ENCODE measurements at places on chromosomes 11 and 22. TPM values are rescaled to one million over a fixed set of nuclear protein-coding genes. Genes with fewer than 3 reads are reported as not detected.
A peak's percentile ranks its signal among the peaks of the same experiment; 100 is the strongest.

DNA sequence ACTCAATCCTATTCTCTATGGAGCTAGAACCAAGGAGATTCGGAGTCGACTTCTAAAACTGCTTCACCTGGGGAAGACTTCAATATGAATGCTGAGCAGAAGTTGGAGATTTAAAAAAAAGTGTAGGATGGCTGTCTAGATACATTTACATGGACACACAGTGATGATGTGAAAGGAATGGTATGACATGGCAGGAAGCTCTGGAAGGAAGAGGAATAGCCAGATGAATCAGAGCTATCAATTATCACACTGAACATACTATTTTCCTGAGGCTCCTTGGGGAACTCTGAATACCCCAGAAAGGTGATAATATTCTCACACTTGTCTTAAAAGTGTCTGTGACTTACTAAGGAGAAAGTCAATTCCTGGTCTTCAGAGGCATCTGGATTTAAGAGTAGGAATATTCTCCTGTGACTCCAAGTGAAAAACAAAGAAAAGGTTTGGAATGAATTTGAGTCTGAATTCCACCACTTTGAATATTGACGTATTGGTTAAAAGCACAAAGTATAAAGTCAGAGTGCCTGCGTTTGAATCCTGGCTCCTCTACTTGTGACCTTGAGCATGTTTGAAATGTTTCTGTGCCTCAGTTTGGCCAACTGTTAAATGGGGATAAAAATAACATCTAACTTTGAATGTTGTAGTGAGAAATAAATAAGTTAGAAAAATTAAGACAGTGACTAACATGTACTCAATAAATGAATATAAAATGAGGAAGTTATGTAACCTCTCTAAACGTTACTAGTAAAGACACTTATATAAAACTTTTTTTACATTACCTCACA lies 1.3 kb downstream of the OR52D1 start:
- no peaks in the 10 kb centered on the region for H3K27me3 ChIP-seq
- H3K27ac ChIP-seq, result no peak overlapping the region
- no peaks in the 10 kb centered on the region for H3K36me3 ChIP-seq
- H3K4me1 ChIP-seq, result no peaks in the 10 kb centered on the region
- no peak overlapping the region for H3K4me3 ChIP-seq

DNA sequence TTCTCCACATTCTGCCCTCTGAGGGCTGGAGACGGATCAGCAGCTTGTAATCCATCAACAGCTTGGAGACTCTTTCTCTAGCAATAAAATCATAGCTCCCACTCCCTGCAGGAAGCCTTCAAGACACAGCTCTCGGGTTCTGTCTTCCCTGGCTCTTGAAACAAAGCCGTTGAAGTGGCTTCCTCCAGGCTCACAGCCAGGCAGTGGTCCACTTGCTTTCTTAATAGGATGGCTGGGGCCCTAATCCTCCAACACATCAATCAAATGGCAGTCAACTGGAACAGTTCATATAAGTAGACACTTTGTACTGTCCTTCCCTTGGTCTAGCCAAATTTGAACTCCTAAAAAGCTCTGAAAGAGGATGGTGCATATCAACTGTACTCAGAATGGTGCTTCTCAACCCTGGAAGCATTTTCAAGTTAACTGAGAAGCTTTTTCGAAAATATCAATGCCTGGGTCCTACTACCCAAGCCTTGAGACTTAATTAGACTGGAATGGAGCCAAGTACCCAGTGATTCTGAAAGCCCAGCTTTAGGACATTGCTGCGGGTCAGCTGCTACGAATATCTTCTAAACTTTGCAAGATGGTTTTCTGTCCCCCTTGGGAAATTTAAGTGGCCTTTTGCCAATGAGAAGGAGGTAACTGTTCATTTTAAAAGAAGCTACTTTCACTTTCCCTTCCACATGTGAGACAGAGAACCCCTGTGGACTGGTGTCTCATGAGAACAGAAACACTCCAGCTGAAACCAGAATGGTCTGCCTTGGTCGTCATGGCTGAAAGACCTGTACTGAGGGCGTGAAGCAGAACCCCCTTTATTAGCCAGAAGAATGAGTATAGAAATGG lies 74.7 kb downstream of the SC5D start:
- no peak overlapping the region for H3K4me3 ChIP-seq
- H3K36me3 ChIP-seq, result no peaks in the 10 kb centered on the region
- no peaks in the 10 kb centered on the region for H3K27me3 ChIP-seq
- no peak overlapping the region for H3K27ac ChIP-seq
- no peak for DNase-seq

DNA sequence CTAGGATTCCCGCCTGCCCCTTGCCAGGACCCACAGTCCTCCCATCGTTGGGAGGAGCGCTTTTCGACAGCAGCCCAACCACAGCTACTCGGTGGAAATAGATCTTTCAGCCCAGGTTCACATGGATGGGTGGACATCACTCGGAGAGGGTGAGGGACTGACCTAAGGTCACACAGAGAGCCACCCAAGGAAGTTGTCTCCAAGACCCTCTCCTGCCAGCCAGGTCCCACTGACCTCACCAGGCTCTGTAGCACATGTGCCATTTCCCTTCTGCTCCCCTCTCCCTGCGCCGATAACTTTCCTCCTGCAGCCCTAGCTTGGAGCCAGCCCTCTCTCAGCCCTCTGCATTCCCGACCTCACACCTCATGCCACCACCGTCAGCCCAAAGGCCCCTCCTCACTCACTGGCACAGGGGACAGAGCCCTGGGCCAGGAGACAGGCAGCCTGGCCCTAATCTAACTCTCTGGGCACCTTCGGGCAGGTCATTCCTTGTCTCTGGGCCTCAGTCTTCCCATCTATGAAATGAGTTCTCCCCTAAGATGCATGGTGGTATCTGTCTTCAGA lies 4.7 kb downstream of the KCNJ4 start:
- no peak overlapping the region for H3K4me3 ChIP-seq
- peaks cover 3% of the 10 kb centered on the region for H3K27me3 ChIP-seq
- no peak overlapping the region for H3K27ac ChIP-seq
- DNase-seq, result no peak
- no peaks in the 10 kb centered on the region for H3K4me1 ChIP-seq

USP47 gene
- total RNA-seq, result 69.2 TPM

DNA sequence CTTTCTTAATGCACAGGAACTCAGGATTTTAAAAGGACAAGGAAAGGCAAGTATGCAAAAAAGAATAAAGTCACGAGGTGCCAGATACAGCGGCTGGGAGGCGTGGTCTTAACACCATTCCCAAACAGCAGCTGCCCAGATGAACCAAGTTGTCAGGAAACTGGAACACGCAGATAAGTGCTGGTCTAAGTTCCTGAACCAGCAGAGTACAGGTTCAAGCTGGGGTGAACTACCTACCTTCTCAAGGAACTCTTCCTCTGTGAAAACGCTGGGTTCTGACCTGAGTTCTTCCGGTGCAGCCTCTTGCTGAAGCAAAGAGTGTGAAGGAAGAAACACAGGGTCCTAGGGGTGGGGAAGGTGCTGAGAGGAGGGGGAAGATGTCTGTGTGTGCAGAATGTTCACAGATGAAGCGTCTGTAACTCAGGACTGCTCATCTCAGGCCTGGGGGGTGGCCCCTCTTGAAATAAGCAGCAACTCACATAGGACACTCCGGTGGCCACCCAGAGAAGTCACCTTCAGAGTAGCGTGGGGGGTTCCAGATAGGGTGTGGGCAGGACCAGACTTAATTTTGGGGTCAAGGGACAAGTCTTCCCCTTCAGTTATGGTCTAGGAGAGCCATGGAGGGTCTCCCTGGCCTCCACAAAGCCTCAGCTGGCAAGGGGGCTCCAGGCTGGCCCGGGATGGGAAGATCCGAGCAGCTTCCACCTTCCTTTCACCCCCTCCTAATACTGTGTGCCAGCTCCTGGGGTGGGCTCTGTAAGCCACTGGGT lies 3.2 kb downstream of the TPST2 start:
- H3K4me1 ChIP-seq, result peaks cover 25% of the 10 kb centered on the region
- no peaks in the 10 kb centered on the region for H3K36me3 ChIP-seq
- DNase-seq, result no peak
- H3K27ac ChIP-seq, result no peak overlapping the region

GRCh38 chr11:122213171-122213570 lies 97.2 kb upstream of the BLID start:
- DNase-seq, result no peak
- H3K4me3 ChIP-seq, result no peak overlapping the region
- H3K27ac ChIP-seq, result peak overlapping the region; percentile 18
- peaks cover 31% of the 10 kb centered on the region for H3K4me1 ChIP-seq

MYBPC3 gene
- not detected for total RNA-seq

KIRREL3 gene
- not detected for total RNA-seq

DNA sequence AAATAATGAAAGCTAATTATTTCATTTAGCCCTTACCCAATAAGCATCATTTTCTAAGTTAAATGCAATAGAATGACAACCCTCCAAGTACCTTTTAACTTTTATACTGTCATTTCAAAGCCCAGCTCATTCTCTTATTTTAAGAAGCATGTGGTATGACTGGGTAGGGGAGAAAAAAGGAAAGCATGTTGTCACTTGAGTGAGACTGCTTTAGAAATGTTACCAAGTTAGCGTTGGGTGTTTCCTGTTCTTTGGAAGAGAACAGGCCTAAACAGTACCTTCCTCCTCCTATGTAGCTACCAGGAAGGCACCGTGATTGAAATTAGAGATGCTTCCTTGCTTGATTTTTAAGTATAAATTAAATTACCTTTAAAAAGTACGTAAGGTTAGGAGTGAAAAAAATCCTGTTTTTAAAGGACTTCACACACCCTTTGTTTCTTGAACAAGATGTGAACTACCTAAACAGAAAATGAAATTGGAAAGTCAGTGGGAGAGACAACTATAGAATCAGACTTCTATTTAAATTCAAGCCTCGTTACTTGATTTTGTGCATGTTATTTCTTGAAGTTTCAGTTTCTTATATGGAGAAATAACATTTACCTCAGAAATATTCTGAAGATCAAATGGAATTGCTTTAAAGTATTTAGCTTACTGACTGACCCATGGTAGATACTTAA lies 741 bp upstream of the CNTF start:
- H3K4me3 ChIP-seq, result no peak overlapping the region
- no peak for DNase-seq
- H3K27me3 ChIP-seq, result no peaks in the 10 kb centered on the region
- H3K27ac ChIP-seq, result no peak overlapping the region

TENM4 gene
- 12.5 TPM for total RNA-seq

GRCh38 chr11:123406441-123407129 lies 23.5 kb upstream of the GRAMD1B start:
- H3K27me3 ChIP-seq, result no peaks in the 10 kb centered on the region
- no peak for DNase-seq
- no peaks in the 10 kb centered on the region for H3K36me3 ChIP-seq
- no peak overlapping the region for H3K27ac ChIP-seq

TMEM80 gene
- total RNA-seq, result 12.8 TPM

GRIK4 gene
- total RNA-seq, result 0.25 TPM

ZBTB16 gene
- total RNA-seq, result 243 TPM

DNA sequence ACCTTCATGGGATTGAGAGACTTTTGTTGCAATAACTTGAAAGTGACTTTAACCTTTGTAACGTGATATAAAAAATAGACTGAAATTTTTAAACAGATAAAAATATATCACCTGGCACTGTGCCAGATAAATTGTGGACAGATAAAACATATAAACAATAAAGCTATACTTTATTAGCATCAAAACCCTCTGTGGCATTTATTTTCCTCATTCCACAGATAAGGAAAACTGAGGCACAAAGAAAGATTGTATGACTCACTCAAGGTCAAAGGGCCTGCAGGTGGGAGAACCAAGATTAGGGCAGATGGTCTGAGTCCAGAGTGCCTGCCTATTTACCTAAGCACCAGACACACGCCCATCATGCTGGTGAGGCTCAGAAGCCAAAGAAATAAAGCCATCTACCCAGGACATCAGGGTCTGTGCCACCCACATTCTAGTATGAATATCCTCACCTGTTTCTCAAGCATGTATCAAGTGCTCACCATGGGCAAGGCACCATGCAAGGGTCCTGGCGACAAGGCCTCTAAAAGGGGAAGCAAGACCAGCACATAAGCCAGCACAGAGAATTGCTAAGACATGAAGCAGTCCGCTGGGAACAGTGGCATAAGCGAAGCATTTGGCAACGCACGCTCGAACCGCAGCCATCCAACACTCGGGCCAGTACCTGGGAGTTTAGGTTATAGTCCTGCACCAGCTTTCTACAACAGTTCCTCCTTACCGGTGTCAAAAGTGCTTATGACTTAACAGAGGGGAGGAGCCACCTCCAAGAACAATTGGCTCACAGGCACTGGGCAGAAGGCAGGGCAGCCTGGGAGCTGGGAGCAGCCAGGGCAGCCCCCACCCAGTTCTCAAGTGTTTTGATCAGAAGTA lies 17.6 kb downstream of the MYH9 start:
- peaks cover 100% of the 10 kb centered on the region for H3K4me1 ChIP-seq
- DNase-seq, result no peak
- no peaks in the 10 kb centered on the region for H3K27me3 ChIP-seq
- peak overlapping the region; percentile 93 for H3K27ac ChIP-seq

DNA sequence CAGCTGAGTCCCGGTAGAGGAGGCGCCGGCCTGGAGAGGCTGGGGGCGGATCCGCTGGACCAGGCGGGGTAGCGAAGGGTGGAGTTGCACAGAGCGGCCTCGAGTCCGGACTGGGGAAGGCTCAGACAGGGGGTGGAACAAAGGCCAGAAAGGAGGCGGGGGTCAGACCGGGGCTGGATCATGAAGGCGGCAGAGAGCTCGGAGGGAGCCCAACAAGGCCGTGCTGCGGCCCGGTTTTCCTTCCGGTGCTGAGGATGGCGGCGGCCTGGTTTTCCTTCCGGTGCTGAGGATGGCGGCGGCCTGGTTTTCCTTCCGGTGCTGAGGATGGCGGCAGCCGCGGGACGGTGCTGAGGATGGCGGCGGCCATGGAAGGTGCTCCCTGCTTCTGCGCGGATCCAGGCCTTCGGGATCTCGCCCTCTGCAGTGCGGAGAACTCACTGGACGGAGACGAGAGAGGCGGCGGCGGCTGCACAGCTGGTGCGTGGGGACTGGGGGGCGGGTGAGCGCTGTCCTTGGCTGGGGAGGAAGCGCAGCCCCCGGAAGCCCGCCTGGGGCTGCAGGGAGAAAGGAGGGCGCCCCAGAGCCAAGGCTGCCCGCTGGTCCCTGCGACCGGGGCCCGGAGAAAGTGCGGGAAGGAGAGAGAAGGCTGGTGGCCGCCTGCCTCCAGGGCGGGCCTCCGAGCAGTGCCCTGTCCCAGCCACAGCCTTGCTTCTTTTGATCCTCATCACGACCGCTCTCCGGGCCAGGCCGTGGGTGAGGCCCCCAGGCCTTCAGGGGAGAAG lies 350.4 kb upstream of the B3GAT1 start:
- no peak for DNase-seq
- no peaks in the 10 kb centered on the region for H3K27me3 ChIP-seq
- H3K4me1 ChIP-seq, result no peaks in the 10 kb centered on the region
- no peaks in the 10 kb centered on the region for H3K36me3 ChIP-seq
- H3K27ac ChIP-seq, result no peak overlapping the region

Data from vagina (tissue), 2 donors.